ENCODE measurements at places on chromosomes 5 and 9. TPM values are rescaled to one million over a fixed set of nuclear protein-coding genes. Genes with fewer than 3 reads are reported as not detected.

DNA sequence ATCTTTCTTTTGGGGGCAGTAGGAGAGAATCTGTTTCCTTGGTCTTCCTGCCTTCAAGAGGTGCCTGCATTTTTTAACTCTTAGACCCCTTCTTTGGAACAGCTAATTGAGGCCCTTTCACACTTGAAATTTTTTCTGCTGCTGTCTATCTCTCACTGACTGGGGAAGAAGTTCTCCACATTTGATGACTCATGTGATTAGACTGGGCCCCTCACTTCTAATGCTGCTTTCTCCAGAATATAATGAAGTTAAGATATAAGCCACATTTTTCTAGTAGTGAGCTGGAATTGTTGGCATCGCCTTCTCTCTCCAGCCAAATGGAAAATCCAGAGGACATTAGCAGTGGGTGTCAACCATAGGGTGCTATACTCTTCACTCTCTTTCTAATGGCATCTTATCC, 12.4 kb downstream of the ZNF474 start:
- no peak for DNase-seq

GRCh38 chr9:131892902-131893500, 153.1 kb upstream of the RAPGEF1 start:
- DNase-seq = no peak

DNA sequence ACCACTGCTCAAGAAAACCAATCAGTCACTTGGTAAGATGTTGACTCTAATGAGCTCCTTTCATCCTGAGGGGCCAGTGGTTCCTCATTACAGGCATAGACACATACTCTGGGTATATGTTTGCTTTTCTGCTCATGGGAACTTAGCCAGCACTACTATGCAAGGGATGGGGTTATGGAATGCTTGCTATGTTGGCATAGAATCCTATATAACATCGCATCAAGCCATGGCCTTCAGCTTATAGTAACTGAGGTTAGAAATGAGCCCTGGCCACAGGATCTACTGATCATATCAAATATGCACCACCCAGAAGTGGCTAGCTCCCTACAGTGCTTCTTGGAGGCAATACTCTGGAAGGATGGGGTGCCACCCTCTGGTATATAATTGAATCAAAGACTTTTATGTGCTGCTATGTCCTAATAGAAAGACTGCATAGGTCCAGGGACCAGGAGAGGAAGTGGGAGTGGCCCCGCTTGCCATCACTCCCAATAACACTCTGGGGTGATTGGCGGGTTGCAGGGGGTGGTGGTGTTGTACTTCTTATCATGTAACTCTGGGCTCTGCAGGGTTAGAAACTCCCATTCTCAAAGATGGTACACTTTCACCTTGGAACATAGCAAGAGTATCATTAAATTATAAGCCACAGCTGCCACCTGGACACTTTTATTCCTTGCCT, 70.3 kb downstream of the ZNF366 start:
- DNase-seq = no peak

DNA sequence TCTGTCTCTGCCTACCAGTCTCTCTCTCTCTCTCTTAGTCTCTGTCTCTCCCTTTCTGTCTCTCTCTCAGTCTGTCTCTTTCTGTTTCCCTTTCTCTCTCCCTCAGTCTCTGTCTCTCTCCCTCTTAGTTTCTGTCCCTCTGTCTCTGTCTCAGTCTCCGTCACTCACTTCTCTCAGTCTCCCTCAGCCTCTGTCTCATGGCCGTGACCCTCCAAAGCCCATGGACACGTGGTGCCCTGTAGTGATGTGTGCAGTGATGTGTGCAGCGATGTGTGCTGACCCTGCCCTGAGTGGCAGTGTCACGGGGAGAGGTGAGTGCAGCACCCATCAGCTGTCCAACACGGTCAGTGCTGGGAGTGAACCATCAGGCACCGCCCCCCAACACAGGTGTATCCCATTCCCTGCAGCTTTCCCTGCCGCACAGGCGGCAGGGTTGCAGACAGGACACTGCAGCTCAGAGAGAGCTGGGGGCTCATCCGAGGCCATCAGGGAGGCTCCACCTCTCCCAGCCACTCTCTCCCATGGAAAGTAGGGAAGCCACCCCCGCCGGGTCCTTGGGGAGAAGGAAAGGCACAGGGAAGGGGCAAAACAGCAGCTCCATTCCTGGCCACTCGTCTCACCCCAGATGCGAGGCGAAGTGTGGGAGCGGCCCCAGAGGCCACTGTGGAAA, 794 bp upstream of the LRRC14B start:
- DNase-seq = no peak

GRCh38 chr9:81629440-81629839, 59.9 kb downstream of the TLE1 start:
- no peak for DNase-seq

- DNase-seq = no peak
These were observed 31.3 kb upstream of the IRGM start for GRCh38 chr5:150815010-150815409.

GRCh38 chr9:123358181-123358905, 2.3 kb downstream of the CRB2 start:
- DNase-seq = no peak

DNA sequence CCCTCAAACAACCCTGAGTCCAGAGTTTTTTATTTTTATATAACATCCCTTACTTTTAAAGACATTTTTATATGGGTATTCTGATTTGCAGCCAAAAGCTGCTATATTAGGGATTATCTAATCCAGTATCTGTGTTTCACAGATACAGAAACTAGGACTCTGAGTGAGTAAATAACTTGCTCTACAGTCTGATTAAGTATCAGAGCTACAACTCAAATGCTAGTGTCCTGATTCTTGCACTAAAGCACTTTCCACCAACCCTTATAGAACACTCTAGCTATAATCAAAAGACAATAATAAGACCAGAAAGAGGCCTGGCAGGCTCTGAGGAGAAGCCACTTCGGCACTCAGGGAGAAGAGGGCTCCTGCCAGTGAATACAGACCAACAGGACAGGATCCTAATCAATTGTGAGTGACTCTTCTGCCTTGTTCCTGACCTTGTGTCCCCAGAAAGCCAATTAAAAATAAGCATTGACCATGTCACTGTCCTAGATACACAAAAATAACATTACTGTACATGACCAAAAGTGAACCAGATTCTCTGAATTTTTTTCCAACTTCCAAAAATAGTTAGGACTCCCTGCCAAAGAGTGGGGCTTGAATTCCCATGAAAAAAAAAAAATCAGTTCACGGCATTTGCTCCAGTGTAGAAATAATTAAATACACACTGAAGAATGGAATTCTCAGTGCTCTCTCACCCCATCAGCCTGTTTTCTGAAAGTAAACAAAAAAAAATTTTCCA, 63.6 kb upstream of the MAP3K1 start:
- DNase-seq = no peak

DNA sequence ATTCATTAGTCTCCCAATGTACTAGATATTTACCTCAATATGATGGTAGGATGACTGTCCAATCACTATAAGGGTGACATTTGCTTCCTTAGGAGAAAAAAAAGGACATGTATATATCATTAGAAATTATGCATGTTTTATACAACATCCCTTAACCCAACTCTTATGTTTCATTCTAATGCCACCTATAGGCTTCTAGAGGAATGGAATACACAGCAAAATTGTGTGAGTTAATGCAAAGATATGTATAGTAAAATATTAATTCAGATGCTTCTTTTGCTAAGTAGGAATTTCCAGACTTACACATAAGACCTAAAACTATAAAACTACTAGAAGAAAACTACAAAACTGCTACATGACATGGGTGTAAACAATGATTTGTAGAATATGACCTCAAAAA, 3.5 kb downstream of the PRXL2C start:
- no peak for DNase-seq

DNA sequence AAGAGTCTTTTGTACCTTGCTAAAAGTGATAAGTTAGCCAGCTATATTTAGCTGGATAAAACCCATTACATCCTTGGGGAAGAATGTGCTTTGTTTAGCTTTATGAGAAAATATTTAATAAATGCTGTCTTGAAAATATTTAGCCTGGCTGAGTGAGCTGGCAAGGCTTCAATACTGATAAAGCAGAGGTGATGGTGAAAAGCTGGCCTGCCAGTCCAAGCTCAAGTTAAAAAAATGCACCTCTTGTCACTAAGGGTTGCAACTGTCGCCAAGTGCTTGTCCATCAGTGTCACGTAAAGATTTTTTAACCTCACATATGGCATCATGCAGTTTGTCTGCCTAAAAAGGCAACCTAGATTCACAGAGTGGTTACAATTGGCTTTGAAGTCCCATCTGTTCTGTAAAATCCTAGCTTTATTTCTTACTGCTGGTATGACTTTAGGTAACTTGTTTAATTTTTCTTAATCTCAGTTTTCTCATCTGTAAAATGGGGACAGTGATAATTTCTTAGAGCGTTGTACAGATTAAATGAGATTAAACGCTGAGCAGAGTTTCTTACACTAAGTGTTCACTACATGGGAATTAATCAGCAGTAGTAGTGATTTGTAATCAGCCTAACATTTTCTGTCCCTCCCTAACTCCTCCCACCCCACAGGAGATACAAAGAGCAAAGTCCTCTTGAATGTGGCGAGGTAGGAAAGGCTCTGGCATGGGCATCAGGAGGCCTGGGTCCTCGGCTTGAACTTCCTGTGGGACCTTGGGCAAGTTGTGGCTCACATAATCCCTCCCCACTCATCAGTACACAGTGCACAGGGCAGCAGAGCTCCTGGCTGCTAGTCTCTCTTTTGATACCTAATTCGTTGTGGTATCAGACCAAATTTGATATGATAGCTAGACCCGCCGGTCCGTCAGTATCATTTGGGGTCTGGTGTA, 48.7 kb downstream of the PIK3R1 start:
- DNase-seq = no peak

DNA sequence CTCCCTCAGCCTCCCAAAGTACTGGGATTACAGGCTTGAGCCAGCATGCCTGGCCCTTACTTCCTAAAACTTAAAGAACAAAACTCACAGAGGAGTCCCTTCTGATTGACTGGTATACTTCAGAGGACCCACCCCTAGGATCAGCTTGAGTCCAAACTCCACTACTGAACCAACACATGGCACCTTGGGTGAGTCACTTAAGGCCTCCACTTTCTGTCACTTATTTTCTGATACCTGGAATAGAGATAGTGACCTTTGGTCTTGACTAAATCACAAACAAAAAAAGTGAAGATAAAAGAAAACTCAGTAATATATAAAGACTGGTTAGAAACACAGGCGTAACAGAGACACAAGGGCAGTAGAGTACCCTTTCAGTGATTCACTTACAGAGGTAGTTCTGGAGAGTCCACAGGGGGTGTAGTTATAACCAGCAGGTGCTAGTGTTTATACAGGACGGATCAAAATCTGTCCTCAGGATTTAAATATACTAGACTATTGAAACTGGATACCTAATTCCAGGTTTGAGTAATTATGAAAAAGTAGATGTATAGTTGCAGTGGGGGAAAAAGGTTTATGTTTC, 274.3 kb upstream of the ANKRD55 start:
- no peak for DNase-seq

- DNase-seq = no peak
These were observed 37.2 kb upstream of the GABRP start for GRCh38 chr5:170746075-170746960.

DNA sequence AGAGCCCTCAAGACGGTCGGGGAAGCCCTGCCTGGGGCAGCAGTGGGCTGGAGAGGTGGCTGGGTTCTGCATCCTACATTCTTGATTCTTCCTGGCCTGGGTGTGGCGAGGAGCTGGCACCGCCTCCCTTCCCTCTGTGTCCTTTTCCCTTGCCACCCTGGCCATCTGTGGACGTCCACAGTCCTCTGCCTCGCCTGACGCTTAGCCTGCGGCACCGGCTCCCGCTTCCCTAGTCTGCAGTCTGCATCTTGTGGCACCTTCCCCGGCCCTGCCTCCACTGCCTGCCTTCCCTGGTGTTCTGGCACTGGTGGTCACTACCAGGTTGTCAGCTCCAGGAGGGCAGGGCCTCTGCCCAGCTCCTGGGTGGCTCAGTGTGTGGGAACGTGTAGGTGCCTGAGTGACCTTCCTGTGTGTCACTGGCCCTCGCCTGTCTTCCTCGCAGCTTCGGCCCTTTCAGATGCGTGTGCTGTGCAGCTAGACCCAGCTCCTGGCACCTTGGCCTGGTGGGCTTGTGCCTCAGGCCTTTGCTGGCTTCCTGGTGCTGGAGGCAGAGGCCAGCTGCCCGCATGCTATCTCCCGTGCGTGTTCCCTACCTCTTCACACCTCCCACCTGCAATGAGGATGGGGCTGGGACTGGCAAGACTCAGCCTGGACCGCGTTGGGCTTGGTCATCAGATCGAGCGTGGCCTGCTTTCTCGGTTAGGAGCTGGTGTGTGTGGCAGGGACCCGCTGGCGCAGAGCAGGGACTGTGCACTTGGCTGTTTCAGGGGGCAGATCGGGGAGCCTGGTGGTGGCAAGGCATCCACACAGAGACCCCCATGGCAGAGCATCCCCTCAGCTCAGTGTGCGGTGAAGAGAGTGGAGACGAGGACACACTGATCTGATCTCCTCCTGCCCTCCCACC, 20.9 kb downstream of the TRAF2 start:
- DNase-seq = no peak

The FKBP15 gene
- 15.7 TPM for total RNA-seq

The TMOD1 gene
- 1.9 TPM for total RNA-seq

The F2RL1 gene
- 2.1 TPM for total RNA-seq

The SLCO6A1 gene
- total RNA-seq = not detected

The ANKRD55 gene
- not detected for total RNA-seq

The EQTN gene
- total RNA-seq = not detected

The TLX3 gene
- not detected for total RNA-seq

The PCDHGA4 gene
- total RNA-seq = 0.79 TPM

The LRRC19 gene
- not detected for total RNA-seq

The SV2C gene
- not detected for total RNA-seq

The BRD3OS gene
- 21.7 TPM for total RNA-seq

The GPRIN1 gene
- total RNA-seq = 2.0 TPM

The INSL6 gene
- total RNA-seq = not detected

All from NCI-H460 (cell line).